ENCODE measurements at places on chromosomes 1 and 21. TPM values are rescaled to one million over a fixed set of nuclear protein-coding genes. Genes with fewer than 3 reads are reported as not detected.
A peak's percentile ranks its signal among the peaks of the same experiment; 100 is the strongest.

The LRRC53 gene
- total RNA-seq: not detected

The GSTM5 gene
- total RNA-seq: 6.0 TPM

The SKI gene
- 38.2 TPM for total RNA-seq

The DDI2 gene
- total RNA-seq: 53.1 TPM

The AQP10 gene
- total RNA-seq: 1.3 TPM

The FMO5 gene
- 1.9 TPM for total RNA-seq

The PGLYRP3 gene
- not detected for total RNA-seq

The IL19 gene
- not detected for total RNA-seq

The CSMD2 gene
- not detected for total RNA-seq

The CYP4X1 gene
- total RNA-seq: 5.5 TPM

The RHOU gene
- total RNA-seq: 18.5 TPM

The AMY1B gene
- total RNA-seq: not detected

The GLIS1 gene
- not detected for total RNA-seq

The PCNX2 gene
- 18.0 TPM for total RNA-seq

The TRIM67 gene
- total RNA-seq: 0.58 TPM

The ATP6V1G3 gene
- 4.7 TPM for total RNA-seq

The CLEC20A gene
- not detected for total RNA-seq

The SPATA17 gene
- 1.1 TPM for total RNA-seq

GRCh38 chr1:193123751-193124150 lies 1.9 kb downstream of the CDC73 start:
- DNase-seq: no peak

DNA sequence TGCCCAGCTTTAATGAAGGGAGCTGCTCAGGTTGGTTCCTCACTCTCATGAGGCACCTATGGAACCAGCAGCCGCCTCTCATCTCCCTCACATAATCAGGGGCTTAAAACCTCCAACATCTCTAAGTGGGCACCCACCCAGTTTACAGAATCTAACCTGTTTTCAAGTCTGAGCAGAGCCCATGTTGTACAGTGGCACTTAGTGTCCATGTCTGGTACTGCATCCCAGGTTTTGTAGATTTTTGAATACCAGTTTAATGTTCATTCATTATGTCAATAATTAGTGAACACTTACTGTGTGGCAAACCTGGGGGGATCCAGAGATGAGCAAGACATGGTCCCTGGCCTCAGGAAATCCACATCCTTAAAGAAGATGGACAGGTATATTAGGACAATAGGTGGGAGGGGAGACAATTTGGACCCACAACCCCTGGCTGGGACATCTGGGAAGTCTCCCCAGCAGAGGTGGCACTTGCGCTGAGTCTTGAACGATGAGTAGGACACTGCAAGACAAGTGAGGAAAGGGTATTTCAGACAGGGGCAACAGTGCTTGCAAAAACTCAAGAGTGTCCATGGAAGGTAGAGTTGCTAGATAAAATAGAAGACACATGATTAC lies 83.3 kb downstream of the LACTBL1 start:
- peak; percentile 23 for DNase-seq

- no peak for DNase-seq
Measured at GRCh38 chr1:58082596-58082995, 463.9 kb downstream of the OMA1 start.

DNA sequence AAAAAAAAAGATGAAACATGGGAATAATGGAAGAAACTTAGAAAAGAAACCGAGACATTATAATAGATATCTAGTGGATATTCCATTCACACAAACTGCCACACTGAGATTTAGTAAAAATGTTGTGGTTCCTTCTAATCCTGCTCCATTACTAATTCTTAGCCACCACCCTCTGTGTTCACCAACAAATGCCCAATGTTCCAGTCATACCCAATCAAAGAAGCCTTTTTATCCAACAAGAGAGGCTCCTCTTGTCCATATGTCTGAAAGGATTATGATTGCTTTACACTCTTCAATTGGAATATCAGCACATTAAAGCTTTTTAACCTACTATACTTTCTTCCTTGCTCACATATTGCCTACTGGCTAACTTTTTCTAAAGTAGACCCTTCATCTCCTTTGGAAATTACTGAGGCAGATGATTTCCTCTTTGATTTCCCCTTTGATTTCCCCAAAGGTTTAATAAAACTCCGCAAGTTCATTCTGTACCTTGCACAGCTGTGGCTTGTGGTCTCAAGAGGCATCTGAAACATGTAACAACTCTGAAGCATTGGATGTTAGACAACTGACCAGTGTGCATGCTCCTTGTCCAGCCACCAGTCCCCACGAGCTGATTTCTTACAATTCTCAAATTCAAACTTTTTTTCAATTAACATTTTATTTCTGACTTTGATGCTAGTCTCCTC lies 305.6 kb upstream of the LYPLAL1 start:
- no peak for DNase-seq

- DNase-seq: peak; percentile 6
Measured at GRCh38 chr1:100413035-100413434, 60.7 kb downstream of the CDC14A start.

DNA sequence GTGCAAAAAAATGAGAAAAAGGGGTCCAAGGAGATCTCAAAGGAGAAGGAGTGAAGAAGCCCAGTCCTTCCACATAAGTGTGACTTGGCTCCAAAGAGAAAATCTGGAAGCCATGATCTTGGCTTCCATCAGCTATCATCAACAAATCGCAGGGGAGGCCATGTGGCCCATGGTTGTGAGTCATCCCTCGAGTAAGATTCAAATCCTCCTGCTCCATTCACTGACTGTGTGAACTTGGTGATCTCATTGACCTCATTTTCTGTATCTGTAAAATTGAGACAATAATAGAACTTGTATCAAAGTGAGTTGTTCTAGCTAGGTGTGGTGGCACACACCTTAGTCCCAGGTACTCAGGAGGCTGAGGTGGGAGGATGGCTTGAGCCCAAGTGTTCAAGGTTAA lies 79.1 kb upstream of the OLIG2 start:
- no peak for DNase-seq

DNA sequence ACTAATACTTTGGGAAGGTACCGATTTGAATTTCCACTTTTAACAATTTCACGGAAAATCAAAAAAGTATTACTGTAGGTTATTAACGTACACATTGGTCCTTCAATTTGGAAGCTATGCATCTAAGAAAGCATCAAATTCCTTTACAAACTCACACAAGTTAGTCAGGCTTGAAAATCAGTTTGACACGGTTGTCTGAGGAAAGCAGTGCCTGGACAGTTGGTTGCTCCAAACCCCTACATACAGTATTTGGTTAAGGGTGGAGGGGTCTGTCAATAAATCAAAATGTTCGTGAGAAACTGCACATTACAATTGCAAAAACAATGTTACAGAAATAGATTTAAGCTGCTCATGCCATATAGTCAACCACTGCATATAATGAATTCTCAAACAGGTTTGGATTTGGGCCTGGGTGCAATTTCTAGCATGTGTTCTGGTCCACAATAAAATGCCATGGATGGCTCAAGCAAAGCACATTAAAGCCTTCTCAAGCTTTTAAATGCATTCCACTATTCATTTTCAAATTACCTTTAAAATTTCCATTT lies 19.9 kb upstream of the RBM34 start:
- no peak for DNase-seq

- DNase-seq: peak; percentile 73
Measured at GRCh38 chr1:43238085-43238484, 31.7 kb upstream of the TMEM125 start.

GRCh38 chr1:109497449-109498160 lies 3.7 kb downstream of the CYB561D1 start:
- DNase-seq: no peak

GRCh38 chr1:202852163-202852904 lies 36.6 kb downstream of the RABIF start:
- peak; percentile 73 for DNase-seq

GRCh38 chr1:28273216-28273860 lies 14.0 kb downstream of the SESN2 start:
- DNase-seq: no peak

DNA sequence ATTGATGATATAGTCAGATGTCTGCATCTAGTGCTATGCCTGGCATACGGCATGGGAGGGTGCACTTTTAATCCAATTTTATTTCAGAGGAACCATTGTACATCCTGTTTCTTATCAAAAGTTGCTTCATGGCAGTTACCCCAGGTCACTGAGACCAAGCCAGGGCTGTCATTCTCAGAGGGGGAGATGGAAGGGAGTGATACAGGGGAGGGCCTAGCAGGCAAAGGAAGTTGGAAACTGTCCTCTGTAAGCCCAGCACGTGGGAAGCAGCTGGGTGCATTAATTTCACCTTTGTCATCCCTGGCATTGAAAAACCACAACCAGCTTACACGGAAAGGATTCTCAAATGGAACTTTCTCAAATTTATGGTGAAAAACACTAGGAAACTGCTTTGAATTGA lies 458.7 kb upstream of the ADAMTS5 start:
- DNase-seq: no peak

GRCh38 chr1:59007820-59008598 lies 224.2 kb upstream of the JUN start:
- DNase-seq: no peak

- no peak for DNase-seq
Measured at GRCh38 chr1:201930137-201930536, 16.2 kb downstream of the LMOD1 start.

- DNase-seq: no peak
Measured at GRCh38 chr1:232593717-232594502, 36.0 kb downstream of the SIPA1L2 start.

DNA sequence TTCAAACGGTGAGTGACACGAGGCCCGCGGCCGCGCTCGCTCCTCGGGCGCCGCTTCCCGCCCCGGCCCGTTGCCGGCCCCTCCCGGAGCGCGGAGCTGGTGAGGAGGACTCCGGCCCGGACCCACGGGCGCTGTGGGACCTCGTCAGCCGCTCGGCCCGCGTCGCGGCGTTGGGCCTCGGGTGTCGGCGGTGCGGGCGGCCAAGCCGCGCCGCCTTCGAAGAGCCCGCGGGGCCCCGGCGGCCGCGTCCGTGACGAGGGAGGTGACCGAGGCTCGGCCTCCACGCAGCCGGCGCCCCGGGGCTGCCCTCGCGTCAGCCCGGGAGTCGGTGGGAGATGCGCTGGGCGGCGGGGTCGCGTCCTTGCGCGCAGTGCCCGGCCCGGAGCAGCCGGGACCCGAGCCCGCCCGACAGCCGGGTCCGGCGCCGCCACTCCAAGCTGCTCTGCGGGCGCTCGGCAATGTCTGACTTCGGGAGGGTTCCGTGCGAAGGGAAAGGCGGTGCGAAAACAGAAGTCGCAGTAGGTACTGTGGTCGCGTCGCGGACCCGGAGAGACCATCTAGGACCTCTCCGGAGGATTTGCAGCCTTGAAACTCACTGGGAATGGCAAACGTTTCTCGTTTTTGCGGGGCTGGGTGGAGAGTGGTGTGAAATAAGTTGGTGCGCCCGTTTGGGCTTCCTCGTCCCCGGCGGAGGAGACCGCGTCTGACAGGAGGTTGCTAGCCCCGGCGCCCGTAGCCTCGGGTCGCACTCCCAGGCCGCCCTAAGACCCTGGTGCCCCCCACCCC lies 829 bp downstream of the SPEN start:
- DNase-seq: peak; percentile 25

GRCh38 chr1:228512781-228513198 lies 25.6 kb downstream of the RNF187 start:
- no peak for DNase-seq

DNA sequence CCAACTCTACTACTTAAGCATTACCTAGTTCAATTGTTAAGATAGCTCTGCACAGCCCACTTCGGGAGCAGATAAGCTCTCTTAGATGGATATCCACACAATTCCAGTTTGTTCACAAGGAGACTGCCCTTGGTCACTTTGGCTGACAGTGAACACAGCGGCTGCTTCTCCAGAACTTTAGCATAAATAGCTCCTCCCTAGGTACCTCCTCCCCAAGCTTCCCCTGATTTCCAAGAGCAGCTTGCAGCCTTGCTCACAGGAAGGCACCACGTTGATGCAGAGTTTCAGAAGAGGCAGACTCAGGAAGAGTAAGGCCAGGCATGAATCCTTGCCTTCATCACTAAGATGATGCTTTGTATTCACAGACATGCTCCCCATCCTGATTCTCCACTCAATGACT lies 24.7 kb downstream of the TFF3 start:
- no peak for DNase-seq

DNA sequence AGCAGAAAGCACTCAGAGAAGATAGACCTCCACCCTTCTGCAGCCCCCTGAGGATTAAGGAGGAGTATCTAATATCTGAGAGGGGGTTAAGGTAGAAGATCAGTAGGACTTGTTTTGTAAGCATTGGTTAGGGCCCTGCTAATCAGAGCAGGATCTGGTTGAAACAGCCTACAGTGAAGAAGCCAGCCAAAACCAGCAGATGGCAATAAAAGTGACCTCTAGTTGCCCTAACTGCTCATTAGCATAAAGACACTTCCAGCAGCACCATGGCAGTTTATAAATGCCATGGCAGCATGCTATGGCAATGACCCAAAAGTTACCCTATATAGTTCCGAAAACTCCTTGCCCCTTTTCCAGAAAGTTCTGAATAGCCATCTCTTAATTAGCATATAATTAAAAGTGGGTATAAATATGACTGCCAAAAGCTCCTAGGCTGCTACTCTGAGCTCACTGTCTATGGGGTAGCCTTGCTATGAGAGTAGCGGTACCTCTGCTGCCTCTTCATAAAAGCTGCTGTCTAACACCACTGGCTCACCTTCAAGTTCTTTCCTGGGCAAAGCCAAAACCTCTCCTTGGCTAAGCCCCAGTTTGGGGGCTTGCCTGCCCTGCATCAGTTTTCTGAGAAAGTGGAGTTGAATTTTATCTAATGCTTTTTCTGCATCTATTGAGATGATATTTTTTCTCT lies 254.2 kb downstream of the PAPPA2 start:
- DNase-seq: no peak

GRCh38 chr1:117368116-117369108 lies 1.2 kb downstream of the MAN1A2 start:
- DNase-seq: no peak

DNA sequence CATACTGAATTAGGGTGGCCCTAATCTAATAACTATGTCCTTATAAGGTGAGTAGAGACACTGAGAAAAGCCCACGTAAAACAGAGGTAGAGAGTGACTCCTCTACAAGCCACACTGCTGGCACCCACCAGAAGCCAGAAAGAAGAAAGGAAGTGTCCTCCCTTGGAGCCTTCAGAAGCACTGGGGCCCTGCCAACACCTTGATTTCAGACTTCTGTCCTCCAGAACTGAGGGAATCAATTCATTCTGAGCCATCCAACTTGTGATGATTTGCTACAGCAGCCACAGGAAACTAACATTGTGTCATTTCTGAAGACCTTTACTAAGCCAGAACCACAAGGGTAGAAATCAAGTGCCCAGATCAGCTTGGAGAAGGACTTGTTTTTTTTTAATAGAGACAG lies 15.0 kb downstream of the GNB1 start:
- DNase-seq: no peak

DNA sequence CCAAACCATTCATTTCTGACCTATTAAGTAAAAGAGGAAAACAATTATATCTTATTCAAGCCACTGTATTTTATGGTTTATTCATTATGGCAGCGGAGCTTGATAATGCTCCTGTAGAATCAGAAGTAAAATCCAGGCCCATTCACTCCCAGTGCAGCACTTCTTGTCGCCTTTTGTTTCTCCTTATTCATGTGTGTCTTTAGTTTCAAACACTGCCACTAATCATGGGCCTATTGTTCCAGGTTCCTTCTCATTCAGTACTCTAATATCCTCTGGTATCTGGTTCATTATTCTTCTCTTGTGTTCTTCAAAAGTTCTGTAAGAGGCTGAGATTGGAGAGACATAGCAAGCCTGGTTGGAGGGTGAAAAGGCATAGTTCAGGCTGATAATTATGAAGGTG lies 218.3 kb downstream of the LRRIQ3 start:
- no peak for DNase-seq

Measured in Caco-2 (cell line).